ENCODE measurements at places on chromosomes 13 and 19.
A peak's percentile ranks its signal among the peaks of the same experiment; 100 is the strongest.

GRCh38 chr13:105798541-105798940 lies 736.9 kb downstream of the EFNB2 start:
- DNase-seq, result no peak

DNA sequence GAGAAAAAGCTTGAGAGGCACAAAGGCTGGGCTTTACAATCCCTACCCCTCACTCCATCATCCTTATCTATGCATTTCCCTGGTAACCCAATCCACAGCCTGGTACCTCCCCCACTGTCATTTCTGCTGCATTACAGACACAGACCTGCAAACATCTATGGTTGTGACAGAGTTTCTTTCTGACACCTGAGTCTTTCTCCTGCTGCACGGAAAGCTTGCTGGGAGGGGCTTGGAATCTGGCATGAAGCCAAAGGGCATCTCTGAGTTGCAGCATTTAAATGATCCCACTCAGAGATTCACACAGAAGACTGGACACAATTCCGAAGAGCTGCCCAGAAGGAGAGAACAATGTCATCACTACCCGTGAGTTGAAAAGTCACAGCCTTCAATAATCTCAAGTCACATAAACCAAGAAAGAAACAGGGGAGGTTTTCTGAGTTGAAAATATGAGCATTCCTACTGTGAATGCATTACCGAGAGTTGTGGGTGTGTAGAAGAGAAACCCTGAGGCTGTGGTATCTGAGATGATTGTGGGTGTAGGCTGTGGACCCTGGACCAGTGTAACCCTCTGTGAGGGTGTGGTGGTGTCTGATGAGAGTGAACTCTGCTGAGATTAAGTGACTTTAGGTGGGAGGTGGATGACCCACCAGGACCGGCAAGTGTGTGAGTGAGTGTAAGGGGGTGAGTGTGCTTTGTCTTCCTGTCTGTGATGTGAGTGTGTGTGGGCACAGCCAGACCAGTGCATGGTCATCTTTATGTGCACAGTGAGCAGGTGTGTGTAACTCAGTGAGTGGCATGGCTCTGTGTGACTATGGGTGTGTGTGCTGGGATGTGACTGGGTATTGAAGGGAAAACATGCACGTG lies at the start of gene LGALS14:
Gene LGALS14 (plus strand): TSS at position 301 of the 864 bp plus-strand sequence. CDS start 48 bp downstream, at position 349.
- no peak for DNase-seq

GRCh38 chr13:105342281-105342820 lies 1193.1 kb downstream of the EFNB2 start:
- peak; percentile 35 for DNase-seq

DNA sequence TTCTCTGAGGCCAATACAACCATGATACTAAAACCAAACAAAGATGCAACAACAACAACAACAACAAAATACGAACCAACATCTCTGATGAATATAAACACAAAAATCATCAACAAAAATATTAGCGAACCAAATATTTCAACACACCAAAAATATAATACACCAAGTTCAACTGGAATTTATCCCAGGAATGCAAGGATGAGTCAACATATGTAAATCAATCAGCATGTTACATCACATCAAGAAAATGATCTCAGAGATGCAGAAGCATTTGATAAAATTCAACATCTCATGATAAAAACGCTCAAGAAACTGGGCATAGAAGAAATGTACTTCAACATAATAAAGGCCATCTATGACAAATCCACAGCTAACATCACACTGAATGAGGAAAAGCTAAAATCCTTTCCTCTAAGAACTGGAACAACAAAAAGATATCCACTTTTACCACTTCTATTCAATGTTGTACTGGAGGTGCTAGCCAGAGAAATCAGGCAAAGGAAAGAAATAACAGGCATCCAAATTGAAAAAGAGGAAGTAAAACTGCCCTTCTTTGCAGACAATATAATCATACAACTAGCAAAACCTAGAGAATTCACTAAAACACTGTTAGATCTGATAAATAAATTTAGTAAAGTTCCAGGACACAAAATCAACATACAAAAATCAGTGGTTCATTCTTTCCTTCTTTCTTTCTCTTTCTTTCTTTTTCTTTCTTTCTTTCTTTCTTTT lies 2448.7 kb upstream of the PCDH20 start:
- DNase-seq, result no peak

- DNase-seq, result no peak
Measured at GRCh38 chr13:112832811-112833210, 136.2 kb upstream of the MCF2L start.

DNA sequence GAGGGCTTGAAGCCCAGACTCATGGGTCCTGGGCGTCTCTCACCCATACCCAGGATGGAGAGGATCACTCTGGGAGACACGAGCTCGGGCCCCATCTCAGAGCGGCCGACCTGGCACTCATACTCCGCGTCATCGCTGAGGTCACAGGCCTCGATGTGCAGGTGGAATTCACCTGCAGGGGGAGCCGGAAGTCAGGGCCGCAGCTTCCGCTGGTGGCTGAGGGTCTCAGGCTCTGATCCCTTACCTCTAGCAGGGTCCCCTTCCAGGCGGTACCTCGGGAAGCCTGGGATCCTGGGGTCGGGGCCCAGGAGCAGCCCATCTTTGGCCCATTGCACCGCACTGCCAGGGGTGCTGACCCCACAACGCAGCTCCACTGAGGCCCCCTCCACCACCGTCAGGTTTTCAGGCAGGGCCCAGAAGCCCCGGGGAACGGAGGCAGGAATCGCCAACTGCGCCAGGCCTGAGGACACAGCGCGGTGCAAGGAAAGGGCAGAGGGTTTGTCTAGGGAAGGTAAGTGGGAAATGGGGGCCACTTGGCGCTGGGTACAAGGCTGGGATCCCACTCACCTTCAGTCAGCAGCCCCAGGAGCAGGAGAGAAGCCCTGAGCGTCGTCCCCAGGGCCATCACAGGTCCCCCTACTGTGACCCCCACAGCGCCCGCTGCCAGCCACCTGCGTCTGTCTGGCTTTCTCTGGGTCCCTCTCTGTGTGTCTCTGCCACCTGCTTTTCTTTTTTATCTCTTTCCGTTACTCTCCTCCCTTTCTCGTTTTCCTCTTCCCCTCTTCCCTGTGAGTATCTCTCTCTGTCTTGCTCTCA lies 883 bp downstream of the NPHS1 start:
- no peak for DNase-seq

DNA sequence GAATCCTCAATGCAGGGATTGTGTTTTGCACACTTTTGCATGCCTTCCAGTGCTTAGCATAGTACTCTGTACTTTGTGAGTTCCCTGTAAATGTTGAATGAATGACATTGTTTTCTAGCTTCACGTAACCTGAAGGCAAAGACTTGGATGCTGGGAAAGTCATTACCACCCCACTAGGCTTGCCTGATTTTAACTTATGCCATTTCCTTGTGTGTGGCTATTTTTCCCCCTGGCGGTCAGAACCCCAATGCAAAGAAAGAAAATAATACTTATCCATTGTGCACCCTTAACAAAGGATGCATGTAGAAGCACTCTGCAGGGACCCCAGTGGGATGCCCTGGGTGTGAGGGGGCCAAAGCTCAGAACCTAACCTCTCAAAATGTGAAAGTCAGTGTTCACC lies 1.2 kb upstream of the ENOX1 start:
- peak; percentile 54 for DNase-seq

DNA sequence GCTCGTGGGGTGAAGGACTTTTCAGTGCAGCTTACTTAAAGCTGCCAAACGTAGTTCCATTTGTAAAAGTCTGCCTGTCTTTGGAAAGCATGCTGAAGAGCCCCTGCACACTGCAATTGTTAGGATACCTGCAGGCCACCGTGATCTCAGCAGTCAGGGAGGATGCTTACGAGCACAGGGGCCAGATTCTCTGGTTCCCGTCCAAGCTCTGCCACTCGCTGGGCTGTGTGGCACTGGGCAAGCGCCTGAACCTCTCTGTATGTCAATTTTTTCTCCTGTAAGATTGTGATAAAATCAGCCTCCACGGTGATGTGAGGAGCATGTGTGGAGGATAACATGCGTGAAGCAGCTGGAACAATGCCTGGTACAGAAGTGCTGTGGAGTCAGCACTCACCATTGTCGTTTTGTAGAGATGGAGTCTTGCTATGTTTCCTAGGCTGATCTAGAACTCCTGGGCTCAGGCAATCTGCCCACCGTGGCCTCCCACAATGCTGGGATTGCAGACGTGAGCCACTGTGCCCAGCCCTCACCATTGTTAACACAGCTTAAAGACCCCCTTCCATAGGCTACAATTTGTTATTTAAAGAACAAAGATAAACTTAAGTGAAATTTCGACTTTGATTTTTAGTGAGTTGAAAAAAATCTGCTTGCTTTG lies 3.5 kb downstream of the ADPRHL1 start:
- no peak for DNase-seq

- peak; percentile 12 for DNase-seq
Measured at GRCh38 chr13:80050252-80050651, 290.7 kb downstream of the SPRY2 start.

DNA sequence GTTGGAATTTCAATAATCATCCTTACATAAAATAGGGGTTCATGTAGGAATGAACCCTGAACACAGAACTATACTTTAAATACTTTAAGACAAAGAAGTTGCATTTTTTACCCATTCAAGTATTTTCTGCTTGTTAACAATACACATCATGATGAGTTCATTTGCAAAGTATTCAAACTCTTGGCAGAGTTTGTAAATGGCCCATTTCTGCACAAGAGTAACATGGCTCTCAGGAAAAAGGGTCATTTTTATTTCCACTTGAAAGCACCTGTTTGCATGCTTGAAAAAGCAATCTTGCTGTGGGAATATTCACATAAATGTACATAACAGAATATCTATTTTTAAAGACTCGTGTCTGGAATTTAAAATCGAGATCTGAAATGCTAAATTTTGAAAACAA lies 18.1 kb downstream of the ESD start:
- DNase-seq, result peak; percentile 14

- DNase-seq, result no peak
Measured at GRCh38 chr13:96248103-96248502, 158.2 kb downstream of the HS6ST3 start.

GRCh38 chr13:109595471-109595870 lies 190.9 kb downstream of the IRS2 start:
- DNase-seq, result no peak

DNA sequence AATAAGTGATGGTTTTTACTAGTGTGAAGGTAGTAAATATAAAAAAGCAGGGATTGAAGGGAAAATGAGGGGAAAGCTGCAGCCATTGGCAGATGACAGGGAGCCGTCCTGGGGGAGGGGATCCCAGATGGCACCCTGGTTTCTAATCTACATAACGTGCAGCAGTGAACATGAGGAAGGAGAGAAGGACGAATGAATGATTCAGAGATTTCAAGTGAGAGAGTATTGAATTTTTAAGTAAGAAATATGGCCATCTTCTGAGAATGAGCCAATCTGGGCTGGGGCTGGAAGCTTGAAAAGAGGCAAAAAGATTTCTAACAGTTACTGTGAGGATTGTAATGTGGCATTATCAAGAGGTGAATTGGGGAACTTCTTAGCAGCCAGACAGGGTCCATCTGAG lies 414.2 kb downstream of the MYO16 start:
- DNase-seq, result no peak

DNA sequence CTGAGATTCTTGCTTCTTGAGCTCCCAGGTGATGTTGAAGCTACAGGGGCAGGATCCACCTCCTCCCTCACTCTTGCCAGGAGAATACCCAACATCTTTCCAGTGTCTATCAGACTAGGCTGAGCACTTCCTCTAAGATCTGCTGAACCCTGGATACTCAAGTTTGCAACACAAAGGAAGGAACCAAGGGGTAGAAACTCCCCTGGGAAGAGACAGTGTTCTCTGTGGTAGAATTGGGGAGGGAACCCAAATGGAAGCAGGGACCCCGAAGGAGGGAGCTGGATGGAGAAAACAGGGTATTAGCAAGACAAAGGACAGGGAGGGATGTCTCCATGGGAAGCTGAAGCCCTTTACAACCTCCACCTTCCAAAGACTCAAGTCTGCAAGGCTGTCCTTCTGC lies 117.6 kb downstream of the DNAJC15 start:
- no peak for DNase-seq

DNA sequence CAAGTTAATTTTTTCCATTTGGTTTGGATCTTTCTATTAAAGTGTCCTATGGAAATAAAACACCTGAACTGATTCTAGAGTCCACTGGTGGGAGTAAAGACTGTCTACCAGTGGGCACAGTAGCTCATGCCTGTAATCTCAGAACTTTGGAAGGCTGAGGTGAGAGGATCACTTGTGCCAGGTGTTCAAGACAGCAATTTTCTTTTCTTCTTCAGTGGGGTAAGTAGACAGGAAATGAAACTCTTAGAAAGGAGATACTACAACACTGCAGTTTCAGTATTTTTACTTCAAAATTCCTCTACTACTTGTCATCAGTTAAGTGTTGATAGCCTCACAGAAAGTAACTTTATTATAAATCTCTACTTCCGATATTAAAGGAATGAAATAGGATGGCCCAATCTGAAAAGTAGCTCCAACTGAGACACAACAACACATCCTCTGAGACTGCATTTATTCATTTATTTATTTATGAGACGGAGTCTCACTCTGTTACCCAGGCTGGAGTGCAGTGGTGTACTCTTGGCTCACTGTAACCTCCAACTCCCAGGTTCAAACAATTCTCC lies 26.3 kb downstream of the DNMT1 start:
- no peak for DNase-seq

DNA sequence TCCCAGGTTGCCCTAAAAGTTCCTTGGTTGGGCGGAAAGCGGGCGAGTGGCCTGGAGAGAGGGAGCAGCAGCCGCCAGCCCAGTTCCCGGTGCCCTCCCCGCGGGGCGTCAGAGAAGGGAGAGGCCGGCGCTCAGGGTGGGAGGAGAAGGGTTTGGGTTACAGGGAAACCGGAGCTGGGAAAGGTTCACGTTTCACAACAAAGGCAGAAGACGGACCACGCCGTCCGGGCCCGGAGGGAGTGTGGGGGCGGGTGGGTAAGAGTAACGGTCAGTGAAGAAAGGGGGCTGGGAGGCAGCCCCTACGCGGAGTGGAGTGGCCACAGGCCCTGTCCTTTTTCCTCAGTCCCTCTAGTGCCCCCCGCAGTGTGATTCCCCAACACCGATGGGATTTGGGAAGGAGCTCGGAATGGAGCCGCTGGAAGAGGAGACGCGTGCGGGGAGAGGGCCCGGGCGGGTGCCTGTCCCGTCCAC lies 1.6 kb downstream of the SIX5 start:
- DNase-seq, result peak; percentile 68

GRCh38 chr19:48718711-48719231 lies 754 bp downstream of the MAMSTR start:
- no peak for DNase-seq

DNA sequence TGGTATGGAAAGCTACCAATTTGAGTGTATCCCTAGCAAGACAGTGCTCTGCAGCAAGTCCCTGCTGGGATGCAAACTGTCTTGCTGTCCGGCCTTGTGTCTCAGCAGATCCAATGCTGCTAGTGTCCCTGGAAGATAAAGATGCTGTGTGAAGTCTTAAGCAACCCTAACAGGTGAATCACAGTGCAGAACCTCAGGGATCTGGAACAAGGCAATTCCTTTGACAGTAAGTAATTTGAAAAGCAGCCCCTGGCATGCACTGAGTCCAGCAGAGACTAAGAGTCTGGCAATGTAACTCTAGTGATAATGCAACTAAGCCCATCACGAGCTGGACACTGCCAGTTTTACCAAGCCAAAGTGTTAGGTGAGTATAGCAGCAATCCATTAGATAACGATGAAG lies 1.7 kb upstream of the UCHL3 start:
- DNase-seq, result peak; percentile 32

- no peak for DNase-seq
Measured at GRCh38 chr13:62931853-62932252, 1516.2 kb upstream of the PCDH20 start.
